ENCODE measurements at places on chromosomes 3 and 15.

GRCh38 chr15:88489321-88489720, 21.8 kb downstream of the MRPS11 start:
- no peak for DNase-seq

- DNase-seq, result no peak
Observed at GRCh38 chr3:114374433-114374990, 80.7 kb downstream of the TIGIT start.

GRCh38 chr3:38581774-38582173, 67.7 kb downstream of the SCN5A start:
- no peak for DNase-seq

GRCh38 chr15:68276668-68277067, 877 bp upstream of the FEM1B start:
- no peak for DNase-seq

DNA sequence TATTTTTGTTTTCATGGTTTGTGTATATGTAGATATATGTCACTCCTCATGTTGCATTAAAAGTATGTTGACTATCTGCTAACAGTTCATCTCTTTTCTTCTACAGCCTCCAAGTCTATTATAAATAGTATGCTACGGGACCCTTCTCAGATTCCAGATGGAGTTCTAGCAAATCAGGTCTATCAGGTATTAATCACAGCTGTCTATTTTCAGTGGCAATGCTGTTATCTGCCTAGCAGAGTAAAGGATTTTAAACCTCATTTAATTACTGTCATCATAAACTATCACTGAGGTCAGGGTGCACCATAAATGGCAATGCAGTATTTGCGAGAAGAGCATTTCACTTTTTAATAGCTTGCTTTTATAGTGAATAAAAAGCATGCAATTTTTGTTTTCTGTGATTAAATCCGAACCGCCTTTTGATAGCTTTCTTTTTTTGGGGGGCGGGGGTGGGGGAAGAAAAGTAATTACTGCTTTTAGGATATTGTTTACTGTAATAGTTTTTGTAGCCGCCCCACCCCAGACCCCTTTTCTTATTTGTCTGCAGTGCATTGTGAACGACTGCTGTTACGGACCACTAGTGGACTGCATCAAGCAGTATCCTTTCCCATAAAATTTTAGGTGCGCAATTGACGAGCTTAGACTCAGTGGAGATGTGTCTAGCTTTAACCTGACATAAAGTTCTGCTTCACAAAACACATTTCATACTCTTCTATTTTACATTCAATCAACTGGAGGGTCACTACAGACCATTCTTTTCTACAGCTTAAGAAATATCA, 112.3 kb downstream of the CDIN1 start:
- no peak for DNase-seq

- no peak for DNase-seq
Observed at GRCh38 chr3:66342717-66343356, 122.0 kb downstream of the SLC25A26 start.

DNA sequence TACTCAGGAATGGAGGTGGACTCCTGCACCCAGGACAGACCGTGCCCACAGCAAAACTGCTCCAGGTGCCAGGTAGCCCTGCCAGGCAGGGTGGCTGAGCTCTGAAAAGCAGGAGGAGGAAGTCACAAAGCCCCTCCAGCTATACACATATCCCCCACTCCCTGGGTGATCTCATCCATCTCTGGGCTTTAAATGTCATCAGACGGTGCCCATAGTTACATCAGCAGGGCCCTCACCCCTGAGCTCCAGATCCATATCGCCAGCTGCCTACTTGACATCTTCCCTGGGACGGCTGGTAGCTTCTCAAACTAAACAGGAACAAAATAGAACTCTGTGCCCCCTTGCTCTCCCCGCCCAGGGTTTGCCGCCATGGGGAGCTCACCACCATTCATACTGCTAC, 87.7 kb downstream of the MEGF11 start:
- no peak for DNase-seq

DNA sequence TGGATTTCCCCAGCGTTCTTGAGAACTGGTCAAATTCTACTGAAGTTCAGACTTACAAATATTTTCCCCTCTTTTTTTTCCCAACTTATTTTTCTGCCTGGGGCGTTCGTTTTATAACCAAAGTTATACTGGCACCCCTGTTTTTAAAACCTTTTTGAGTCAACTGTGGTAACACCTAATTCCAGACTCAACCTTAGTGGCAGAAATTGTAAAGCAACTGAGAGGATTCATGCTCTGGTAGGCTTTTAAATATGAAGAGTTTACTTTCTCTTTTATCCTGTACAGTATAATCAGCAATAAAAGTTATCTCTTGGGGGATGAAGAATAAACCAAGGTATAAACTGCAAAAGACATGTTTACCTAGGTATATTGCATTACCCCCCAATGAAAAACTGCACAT, 2.3 kb downstream of the IL5RA start:
- no peak for DNase-seq

GRCh38 chr3:74023395-74023794, 398.7 kb upstream of the PDZRN3 start:
- no peak for DNase-seq

- no peak for DNase-seq
Observed at GRCh38 chr3:15805756-15806266, 8.0 kb upstream of the ANKRD28 start.

GRCh38 chr3:167166594-167167253, 213.4 kb downstream of the ZBBX start:
- no peak for DNase-seq

- DNase-seq, result no peak
Observed at GRCh38 chr3:130707902-130708601, 38.6 kb downstream of the PIK3R4 start.

- no peak for DNase-seq
Observed at GRCh38 chr15:85630311-85630710, 164.4 kb downstream of the KLHL25 start.

DNA sequence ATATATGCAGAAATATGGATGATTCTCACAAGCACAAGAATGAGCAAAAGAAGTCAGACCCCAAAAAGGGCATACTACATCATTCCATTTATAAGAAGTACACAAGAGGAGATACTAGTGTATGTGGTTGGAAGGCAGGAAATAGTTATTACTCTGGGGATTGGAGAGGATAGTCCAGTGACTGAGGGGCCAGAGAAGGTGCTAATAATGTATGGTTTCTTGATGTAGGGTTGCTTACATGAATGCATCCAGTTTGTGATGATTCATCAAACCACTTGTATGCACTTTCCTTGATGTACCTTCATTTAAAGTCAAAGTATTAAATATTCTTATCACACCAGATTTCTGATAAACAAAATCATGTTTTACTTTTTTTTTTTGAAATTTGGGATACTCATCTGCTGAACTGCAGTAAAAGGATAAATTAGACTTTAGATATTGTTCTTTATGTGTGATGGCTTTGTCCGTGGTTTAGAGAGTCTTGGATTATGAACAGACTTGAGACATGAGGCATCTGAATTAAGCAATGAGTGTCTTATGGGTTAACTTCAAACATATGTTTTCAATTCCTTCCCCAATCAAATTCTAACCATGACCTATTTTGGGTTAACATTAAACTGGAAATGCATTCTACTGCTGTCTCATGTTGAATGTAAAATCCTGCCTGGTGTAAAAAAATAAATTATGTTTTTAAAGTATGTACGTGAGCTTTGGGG, 171.2 kb downstream of the SEMA6D start:
- DNase-seq, result no peak

- no peak for DNase-seq
Observed at GRCh38 chr3:23052208-23052607, 150.9 kb upstream of the UBE2E2 start.

Data from activated T-helper 9 cell treated with anti-CD3 and anti-CD28 coated beads, Interleukin-2, amount 50 U/mL, for 16 hours (primary cell).